ENCODE measurements at places on chromosomes 4 and X.

GRCh38 chrX:129651756-129652564, 2.8 kb downstream of the APLN start:
- no peak for DNase-seq

DNA sequence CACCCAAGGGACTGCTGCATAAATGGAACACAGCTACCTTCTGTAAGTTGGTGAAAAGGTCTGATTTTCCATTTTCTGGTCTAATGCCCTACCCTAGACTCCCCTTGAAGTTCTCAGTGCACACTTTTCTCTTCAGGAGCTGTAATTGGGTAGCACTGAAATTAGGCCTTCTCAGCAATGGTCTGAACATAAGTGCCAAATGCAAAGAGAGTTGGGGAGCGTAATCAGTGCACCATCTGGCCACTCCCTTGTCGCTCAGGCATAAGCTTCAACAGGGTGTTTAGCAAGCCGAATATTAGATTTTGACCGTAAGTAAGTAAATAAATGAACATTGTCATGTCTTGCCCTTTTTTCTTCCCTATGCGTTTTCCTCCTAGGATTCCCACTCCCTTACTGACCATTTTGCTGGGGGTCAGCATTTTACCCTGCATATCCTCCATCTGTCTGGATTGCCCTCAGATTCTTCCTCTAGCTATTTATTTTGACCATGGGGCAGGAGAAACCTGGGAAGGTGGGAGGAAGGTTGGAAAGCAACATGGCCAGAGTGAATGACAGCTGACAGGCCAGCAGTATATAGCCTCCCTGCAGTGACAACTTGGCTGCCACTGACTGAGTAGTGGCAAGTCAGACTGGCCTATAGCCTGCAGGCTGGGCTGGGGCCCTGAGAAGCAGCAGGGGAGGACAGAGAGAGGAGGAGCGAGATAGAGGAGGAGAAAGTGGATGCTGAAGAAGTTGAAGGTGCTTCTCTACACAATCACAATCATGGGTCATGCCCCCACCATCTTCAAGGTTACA, 2.7 kb downstream of the NHSL2 start:
- no peak for DNase-seq

DNA sequence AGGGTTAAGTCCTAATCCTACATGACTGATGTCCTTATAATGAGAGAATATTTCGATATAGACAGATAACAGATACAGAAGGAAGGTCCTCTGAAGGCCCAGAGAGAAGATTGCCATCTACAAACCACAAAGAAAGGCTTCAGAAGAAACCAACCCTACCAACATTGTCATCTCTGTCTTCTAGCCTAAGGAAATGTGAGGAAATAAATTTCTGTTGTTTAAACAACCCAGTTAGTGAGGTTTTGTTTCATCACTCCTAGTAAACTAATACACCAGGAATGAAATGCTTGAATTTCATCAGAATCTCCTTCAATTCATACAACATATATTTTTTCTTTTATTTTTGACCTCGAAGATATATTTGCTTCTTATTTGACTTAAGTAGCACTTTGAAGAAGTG, 1527.8 kb downstream of the STIM2 start:
- no peak for DNase-seq

DNA sequence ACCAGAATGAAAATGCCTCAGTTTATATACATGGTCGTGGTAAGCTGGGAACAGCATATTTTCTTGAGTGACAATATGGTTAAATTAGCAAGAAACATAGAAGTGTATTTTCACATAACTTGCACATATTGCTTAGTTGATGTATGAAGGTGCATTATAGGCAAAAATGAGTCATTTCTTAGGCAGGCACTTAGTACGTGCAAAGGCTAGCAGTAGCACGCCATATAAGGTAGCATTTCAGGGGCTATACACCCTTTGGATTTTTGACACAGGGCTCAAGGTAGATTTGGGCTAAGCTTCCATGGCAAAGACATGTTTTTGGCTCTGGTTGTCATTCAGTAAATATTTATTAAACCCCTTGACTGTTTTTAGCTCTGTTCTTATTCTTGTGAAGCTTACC, 33.1 kb downstream of the PCDH7 start:
- DNase-seq: no peak

DNA sequence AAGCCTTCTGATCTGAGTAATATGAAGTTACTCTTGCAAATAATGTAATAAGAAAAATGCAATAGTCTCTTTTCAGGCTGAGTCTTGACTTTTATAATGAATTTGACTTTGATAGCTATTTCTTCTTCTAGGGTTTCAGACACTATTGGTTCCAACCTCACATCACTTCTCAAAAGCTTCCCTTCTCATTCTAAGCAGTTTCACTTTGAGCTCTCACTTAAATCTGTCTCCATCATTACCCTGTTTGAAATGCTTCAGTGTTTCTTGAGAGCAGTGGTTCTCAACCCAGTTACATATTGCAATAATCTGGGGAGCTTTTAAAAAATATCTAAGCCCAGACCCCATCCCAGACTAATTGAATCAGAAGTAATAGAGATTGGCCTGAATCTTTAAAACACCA, 40.5 kb upstream of the BMP2K start:
- no peak for DNase-seq

All from hematopoietic multipotent progenitor cell treated with erythropoietin and hydrocortisone succinate and interleukin-3 and kit ligand, for 4 days (in vitro differentiated cells).